ENCODE measurements at places on chromosomes 5 and 9.

DNA sequence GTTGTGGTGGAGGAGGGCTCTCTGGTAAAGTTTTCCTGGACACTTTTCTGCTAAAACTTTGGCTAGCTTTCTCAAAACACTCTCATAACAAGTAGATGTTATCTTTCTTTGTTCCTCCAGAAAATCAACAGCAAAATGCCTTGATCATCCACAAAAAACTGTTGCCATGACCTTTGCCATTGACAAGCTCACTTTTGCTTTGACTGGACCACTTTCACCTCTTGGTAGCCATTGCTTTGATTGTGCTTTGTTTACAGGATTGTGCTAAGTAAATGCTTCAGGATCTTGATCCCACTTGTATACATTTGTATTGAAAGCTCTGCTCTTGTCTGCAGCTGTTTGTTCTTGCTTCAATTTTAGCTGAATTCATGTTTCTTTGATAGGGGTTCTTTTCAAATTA, 143.9 kb upstream of the NR3C1 start:
- DNase-seq: no peak

- DNase-seq: no peak
Measured at GRCh38 chr5:142726188-142726731, 40.4 kb upstream of the FGF1 start.

GRCh38 chr5:125026867-125027731, 280.7 kb upstream of the ZNF608 start:
- no peak for DNase-seq

GRCh38 chr5:168273056-168273980, 18.1 kb upstream of the WWC1 start:
- no peak for DNase-seq

GRCh38 chr9:82313697-82314096, 325.1 kb downstream of the SPATA31D1 start:
- DNase-seq: no peak

DNA sequence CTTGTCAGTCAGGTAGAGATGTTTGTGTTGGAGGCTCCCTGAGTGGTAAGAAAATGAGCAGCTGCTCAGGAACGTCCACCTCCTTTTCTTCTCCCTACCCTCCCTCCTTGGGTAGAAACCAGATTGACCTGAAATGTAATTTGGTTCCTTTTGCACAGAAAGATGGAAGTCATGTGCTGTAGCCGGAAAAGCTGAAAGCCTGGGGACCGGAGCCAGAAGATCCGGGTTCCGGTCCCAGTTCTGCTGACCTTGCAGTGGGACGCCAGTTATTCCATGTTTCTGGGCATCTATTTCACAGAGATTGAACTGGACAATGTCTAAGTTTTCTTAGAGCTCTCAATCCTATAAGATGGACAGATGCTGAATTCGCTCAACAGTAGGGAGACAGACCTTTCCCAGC, 40.1 kb downstream of the SLC36A1 start:
- no peak for DNase-seq

GRCh38 chr9:36934478-36935065, 99.5 kb downstream of the PAX5 start:
- DNase-seq: no peak

DNA sequence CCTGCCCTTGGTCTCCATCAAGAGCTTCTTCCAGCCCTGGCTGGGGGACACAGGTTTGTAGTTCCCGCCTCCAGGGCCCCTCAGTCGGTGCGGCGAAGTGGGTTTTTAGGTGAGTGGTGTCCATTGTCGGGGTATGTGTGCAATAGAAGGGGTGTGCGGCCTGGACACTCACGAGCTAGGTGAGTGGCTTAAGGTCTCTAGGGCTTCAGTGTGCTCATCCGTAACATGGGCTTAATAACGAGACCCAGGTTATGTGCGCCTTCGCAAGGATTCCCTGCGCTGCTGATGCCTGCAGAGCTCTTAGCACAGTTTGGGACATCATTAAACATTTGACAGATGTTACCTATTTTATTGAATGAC, 656 bp downstream of the CEP78 start:
- DNase-seq: no peak

DNA sequence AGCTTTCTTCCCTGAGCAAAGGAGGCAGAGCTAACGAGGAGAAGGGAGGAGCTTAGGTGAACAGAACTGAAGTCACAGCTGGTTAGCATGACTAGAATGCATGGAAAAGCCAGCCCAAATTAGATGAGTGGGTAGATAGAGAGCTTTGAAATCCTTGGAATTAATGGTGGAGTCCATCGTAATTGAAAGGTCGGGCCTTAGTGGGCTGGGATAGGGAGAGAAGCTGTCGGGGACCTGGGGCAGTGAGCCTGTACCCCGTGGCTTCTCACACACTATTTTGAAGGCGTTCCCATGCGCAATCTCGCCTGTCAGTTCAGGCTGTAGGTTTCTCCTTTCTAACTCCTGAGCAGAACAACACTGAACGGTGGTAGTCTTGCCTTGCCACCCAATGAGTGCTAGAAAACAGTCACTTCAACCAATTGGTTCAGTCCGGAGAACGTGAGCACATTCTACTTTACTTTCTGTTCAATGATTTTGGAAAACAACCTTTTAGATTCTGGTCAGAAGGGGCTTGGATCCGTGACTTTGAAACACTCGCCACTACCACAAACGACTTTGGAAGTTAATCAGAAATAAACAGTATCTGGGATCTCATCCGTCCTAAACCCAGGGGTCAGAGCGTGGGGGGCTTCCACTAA, 655 bp upstream of the RAI14 start:
- no peak for DNase-seq

GRCh38 chr5:102231693-102232619, 64.1 kb downstream of the SLCO4C1 start:
- no peak for DNase-seq

GRCh38 chr9:79390077-79390698, 181.6 kb upstream of the TLE4 start:
- no peak for DNase-seq

GRCh38 chr5:131277875-131278740, 14.3 kb downstream of the CDC42SE2 start:
- DNase-seq: no peak

DNA sequence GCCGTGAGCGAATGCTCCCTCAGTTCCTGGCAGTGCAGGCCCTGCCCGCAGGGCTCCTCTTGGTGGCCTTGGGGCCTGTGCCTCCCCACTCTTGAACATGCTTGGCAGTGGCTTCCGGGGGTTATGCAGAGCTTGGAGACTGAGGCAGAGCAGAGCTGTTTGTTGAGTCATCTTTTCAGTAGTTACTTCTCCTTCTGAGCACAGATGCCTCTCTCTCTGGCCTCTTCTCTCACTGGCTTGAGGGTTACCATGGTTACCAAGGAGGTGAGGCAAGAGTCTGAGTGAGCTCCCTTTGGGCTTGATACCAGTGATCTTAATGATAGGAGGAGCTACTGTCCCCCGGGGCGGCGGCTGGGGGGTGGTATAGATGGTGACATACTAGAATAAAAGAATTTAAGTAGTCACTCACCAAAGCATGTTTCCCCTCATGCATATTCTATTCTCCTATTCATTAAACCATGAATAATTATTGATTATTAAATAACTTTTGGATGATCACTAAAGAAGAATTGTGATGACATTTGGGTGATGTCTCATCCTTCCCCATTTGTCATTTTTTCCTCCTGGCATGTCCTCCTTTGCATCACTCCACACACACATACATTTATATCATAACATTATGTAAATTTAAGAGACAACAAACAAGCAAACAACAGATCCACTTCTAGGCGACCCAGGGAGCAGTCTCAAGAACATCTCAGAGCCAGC, 111.1 kb downstream of the ARHGAP26 start:
- DNase-seq: no peak

GRCh38 chr5:51389288-51389576, 6.0 kb downstream of the ISL1 start:
- no peak for DNase-seq

GRCh38 chr5:143933451-143933850, 121.5 kb downstream of the HMHB1 start:
- no peak for DNase-seq

- DNase-seq: no peak
Measured at GRCh38 chr5:40599676-40600075, 80.0 kb upstream of the PTGER4 start.

DNA sequence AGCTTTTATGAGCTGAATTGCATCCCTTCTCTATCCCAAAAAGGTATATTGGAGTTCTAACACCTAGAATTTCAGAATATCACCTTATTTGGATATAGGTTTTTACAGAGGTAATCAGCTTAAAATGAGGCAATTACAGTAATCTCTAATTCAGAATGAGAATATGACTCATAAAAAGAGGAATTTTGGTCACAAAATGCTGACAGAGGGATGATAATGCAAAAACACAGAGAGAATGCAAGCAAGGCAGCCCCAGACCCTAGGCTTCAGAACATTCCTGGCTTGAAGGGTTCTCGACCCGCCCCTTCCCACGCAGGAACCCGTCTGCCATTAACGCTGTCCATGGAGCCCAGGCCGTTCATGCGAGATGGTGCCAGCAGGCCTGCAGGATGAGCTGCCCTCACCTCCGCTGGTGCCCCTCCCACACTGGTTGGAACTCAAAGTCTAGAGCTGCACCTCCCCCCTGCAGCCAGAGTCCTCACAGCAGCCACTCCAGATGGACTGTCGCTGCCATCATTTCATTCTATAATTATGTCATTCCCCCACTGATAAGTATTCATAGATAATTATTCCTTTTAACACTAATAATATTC, 1173.4 kb upstream of the ACO1 start:
- no peak for DNase-seq

- no peak for DNase-seq
Measured at GRCh38 chr5:50445296-50445949, 4.3 kb upstream of the EMB start.

DNA sequence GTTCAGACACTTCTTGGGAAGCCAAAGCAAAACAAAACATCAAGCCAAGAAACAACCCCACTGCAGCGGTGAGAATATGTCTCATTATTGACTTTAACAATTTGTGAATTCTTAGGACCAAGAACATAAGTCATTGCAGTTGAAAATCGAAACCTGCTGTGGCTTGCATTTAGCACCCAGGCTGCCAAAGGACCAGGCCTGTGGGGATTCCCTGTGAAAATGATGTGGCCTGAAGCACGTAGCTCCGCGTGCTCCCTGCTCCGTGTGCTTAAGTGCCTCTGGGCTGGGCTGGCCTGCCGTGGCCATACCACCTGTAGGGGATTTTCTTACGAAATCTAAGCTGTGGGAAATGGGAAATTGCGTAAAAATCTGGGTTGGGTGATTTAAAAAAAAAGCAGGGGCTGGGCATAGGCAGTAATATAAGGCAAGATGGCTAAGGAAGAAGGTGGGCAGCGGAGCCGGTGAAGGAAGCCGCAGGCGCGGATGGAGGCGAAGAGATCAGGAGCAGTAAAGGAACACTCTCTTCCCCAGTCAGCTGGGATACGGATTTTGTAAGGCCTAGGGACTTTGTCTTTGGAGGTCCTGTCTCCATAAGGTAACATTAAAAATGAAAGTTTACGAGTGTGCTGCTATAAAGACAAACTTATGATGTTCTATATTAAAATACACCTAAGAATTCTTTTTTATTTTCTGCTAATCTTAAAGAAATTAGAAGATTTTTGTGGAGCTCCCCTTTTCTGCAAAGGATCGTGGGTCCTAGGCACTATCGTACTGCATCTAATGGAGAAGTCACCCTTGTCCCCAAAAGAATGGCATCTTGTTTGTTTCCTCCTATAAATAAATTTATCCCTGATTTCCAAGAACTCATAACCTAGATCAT, 189.6 kb upstream of the SEMA6A start:
- no peak for DNase-seq

DNA sequence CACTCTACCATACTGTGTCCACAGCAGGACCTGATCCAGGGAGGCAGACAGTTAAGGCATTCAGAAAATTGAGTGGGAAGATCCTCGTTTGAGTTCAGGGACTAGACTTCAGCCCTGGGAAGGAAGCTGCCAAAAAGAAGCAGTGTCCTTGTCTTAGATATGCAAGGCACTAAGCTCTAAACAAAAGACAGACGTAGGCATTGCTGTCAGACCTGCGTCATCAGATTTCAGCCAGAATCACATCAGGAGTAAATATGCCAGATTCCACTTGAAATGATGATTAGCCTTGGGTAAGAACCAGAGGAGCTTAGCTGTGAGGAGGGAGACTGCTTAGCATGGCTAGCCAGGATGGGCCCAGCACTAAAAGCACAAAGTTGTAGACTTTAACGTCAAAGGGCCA, 56.7 kb downstream of the MAMDC2 start:
- DNase-seq: no peak

GRCh38 chr5:72622170-72622760, 115.1 kb upstream of the ZNF366 start:
- no peak for DNase-seq

- no peak for DNase-seq
Measured at GRCh38 chr5:1858436-1858835, 24.3 kb downstream of the IRX4 start.

GRCh38 chr5:148491015-148491792, 107.4 kb downstream of the FBXO38 start:
- DNase-seq: no peak

DNA sequence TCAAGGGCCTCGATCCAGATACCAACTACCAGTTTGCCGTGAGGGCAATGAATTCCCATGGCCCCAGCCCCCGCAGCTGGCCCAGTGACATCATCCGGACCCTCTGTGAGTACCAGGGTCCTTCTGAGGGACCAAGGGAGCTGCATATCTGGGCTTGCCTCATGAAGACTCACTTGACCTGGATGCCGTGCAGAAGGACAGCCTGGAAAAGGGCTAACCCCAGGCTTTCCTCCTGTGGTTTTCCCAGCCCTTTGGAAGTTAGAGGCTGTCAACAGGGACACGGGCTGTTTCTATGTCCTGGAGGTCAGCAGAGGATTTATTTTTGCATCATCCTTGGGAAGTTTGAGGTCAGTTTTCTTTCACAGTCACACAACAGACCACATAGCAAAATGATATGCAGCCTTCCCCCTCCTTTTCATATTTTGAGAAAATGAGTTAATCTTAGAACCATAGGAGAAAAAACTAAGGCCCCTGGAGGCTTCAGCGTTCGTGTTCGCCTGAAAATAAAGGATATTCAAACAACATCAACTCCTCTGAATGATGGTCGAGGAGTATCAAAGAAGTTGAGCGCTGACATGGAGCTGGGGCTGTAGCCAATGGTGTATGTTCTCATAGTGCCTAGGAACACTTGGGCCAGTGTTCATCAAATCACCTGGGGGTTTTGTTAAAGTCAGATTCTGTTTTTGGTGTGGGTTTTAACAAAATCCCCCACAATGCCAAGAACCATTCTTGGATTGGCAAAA, 112.2 kb downstream of the EGFLAM start:
- no peak for DNase-seq

DNA sequence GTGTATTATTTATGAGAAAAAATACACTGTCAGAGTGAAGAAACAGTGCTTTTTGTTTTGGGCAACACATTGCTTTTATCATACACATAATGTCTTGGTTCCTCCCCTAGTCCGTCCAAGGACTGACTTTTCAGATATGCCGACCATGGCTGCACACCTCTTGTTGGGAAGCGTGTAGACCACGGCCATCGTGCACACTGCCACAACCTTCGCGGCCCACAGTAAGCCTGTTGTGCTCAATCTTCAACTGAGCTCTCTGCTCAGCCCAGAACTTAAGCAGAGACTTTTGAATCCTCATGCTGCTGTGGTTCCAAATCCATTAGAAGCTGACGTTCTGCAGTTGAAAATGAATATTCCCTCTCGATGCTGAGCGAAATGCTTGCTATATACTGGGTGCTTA, 157.6 kb upstream of the IRX2 start:
- no peak for DNase-seq

- no peak for DNase-seq
Measured at GRCh38 chr5:176895831-176896230, 3.3 kb downstream of the HK3 start.

- DNase-seq: no peak
Measured at GRCh38 chr5:29588236-29588635, 1605.2 kb upstream of the CDH6 start.
